ENCODE measurements at places on chromosomes 12 and 14. TPM values are rescaled to one million over a fixed set of nuclear protein-coding genes. Genes with fewer than 3 reads are reported as not detected.

TSHR gene
- total RNA-seq = not detected

DNA sequence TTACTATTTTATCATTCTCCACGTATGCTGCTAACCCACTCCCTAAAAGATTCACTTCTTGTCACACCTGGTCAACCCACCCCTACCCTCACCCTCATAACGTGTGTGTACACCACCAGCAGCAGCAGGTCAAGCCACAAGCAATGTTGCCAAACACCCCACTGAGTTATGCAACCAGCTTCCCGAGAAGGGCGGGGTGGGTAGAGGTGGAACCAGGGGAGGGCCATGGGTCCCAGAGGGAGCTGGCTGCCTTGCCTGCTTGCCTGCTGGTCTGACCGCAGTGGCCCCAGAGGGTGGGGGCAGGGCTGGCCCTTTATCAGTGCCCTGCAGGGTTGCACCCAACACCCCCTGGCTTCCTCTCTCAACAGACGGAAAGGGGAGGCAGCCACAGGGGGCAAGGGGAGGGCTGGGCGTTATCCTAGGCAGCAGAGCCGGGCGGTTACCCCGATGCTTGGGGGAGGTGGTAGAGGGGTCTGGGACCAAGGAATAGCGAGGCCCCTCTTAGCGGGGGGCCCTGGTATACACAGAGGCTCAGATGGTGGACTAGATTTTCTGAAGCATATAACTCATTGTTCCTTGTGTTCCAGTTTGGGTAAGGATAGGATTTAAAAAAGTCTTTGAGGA, 3.5 kb upstream of the NFE2 start:
- peak; percentile 71 for DNase-seq

DNA sequence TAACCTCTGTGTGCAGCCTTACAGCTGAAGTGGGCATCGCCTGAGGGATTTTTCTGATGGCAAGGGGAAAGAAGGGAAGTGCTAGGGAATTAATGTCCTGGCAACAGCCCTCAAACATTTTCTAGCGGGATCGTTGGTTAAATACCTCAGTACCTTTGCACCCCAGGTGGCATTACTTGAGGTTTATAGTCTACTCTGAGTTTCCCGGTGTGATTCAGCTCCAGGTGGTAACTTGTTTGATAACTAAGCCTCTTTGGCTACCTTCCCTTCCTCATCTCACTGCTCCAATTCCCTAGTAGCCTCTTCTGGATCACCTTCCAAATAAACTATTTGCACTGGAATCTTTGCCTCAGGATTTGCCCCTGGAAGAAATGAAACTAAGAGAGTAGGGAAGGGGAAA, 237.0 kb upstream of the SSTR1 start:
- DNase-seq = no peak

GRCh38 chr12:57735952-57736740, 2.4 kb downstream of the AGAP2 start:
- peak; percentile 58 for DNase-seq

GRCh38 chr12:131123817-131124216, 170.1 kb downstream of the ADGRD1 start:
- no peak for DNase-seq

All from left ventricle myocardium inferior (tissue), 1 donor.